ENCODE measurements at places on chromosomes 2 and 18.

GRCh38 chr18:570697-571096 is 9.5 kb upstream of the CETN1 start:
- no peak for DNase-seq

- no peak for DNase-seq
Measured at GRCh38 chr2:215705771-215706361, 270.0 kb upstream of the FN1 start.

- DNase-seq, result no peak
Measured at GRCh38 chr2:241224018-241224850, 35.8 kb downstream of the ANO7 start.

DNA sequence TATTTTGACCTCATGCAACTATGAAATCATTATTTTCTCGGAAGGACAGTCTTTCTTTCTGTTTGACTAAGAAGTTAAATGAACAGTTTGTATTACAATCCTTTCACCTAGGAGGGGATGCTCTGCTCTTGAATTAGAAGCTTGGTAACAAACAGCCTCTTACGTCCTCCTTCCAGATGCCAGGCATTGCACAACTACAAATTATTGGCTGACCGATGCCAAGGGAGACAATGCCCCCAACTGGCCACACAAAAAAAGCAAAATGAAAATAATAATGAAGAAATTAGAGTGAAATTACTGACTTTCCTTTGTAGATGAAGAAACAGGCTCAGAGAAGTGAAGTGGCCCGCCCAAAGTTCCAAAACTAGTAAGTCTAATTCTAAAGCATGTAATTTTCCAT is 177.9 kb downstream of the CYRIA start:
- DNase-seq, result no peak

DNA sequence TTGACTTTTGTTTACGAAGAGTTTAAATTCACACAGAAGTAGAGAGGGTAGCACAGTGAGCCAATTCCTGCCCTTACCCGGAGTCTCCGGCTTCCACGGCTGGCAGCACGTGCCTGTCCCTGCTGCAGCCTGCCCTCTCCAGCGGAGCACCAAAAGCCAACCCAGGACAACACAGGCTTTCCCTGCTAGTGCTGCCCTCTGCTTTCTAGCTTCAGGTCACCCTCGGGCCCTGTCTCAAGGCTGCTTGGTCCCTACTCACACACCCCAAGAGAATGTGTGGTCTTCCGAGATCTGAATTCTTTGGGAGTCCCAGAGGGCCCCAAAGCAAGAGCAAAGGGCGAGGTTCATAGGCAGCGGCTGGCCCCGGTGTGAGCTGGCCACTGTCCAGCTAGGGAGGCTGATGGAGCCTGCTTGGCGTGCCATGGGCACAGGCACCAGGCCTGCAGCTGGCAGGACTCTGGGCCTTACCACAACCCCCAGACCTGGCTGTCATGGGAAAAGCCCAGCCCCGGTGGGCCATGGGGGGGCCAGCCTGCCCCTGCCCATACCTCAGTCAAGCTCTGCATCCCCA is 7.0 kb upstream of the HS6ST1 start:
- no peak for DNase-seq

GRCh38 chr2:15638720-15639119 is 47.1 kb downstream of the DDX1 start:
- DNase-seq, result no peak

GRCh38 chr2:174492963-174493431 is 6.2 kb upstream of the GPR155 start:
- DNase-seq, result no peak

- no peak for DNase-seq
Measured at GRCh38 chr2:206424134-206424533, 19.2 kb upstream of the ADAM23 start.

DNA sequence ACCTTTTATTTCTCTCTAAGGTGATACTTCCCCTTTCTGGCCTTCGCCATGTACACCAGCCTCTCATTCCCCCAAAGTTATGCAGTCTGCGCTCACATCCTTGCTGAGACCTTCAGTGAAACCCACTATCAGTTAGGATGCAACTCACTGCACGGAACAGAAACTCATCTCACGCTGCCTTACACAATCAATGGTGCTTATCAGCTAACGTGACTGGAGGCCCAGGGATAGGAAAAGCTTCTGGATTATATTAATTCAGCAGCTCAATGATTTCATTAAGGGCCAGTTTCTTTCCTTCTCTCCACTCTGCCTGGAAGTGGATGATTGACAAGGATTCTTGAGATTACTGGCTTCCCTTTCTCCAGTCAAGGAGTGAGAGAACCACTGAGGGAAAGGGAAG is 44.8 kb downstream of the CDH2 start:
- DNase-seq, result no peak

DNA sequence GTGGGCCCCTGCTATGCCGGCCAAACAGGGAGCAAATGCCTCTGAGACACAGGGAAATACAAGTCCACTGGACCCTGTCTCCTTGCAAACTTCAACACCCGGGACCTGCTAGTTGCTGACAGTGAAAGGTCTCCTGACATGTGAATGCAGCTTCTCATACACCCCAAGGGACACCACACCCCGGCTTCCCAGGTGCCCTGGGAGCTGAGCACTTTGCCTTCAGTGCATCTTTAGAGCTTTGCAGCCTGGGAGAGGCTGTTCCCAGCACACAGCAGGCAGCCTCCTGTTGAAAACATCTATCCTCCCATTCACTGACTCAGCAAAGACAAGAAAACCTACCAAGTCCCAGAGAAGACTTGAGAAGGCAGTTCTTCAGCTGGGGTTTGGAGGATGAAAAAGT is 143.4 kb downstream of the COL6A3 start:
- DNase-seq, result no peak

DNA sequence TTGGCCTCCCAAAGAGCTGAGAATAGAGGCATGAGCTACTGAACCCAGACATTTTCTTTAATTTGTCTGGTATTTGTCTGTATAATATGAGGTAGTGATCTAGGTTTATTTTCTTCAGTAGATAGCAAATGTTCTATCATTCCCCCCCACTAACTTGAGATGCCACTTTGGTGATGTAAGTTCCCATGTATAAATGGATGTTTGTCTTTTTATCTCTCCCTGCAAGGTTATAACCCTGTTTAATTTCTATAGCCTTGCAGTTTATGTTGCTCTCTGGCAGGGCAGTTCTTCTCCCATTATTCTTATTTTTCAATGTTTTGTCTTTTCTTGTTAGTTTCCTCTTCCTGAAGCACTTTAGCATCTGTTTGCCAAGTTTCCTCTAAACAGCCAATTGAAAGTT is 39.1 kb upstream of the MAP4K4 start:
- no peak for DNase-seq

GRCh38 chr2:189391201-189391600 is 50.1 kb upstream of the WDR75 start:
- DNase-seq, result no peak

- DNase-seq, result peak; percentile 14
Measured at GRCh38 chr2:179936654-179937053, 70.4 kb downstream of the CWC22 start.

GRCh38 chr18:40235836-40236235 is 1719.2 kb upstream of the PIK3C3 start:
- no peak for DNase-seq

GRCh38 chr2:32652555-32653209 is 24.8 kb downstream of the TTC27 start:
- no peak for DNase-seq

DNA sequence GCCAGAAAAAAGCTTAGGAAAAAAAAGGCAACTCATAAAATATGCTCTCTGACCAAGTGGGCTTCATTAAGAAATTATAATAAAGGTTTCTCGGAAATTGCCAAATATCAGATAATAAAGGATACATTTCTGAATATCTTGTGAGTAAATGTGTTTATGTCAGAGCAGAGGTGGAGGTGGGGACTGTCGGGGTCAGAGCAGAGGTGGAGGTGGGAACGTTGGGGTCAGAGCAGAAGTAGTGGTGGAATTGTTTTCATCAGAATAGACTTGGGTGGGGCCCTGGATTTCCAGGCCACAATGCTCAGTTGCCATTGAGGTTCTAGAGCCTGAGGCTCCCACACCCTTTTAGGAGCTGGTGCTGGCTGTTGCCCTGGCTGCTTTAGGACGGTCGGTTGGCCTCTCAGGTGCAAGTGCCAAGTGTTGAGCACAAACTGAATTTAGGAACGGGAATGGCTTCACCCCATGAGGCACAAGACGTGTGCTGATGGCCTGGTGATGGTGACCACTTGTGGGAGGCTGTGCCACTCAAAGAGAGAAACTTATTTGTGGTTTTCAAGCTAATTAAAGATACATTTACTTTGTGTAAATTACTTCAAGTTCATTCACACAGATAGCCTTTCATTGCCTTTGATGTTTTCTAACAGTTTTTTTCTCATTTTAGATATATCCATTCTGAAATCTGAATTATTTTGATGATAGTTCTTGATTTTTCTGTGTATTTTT is 131.5 kb downstream of the ATP9B start:
- no peak for DNase-seq

DNA sequence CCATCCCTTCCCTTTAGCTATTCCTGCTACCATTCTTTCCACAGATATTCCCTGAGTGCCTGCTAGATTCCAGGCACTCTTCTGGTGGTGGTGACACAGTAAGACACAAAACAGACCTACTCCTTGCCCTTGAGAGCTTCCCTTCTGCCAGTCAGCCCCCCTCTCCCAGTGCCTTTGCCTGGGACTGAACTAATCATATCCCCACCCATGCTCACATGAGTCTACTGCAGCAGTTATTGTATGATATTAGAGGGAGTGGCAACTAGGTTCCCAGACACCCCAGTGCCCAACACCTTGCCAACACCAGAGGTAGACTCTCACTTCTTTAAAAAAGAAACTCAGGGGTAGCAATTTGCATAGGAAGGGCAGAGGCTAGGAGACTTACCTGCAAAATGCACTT is 7.2 kb upstream of the LBH start:
- DNase-seq, result no peak

DNA sequence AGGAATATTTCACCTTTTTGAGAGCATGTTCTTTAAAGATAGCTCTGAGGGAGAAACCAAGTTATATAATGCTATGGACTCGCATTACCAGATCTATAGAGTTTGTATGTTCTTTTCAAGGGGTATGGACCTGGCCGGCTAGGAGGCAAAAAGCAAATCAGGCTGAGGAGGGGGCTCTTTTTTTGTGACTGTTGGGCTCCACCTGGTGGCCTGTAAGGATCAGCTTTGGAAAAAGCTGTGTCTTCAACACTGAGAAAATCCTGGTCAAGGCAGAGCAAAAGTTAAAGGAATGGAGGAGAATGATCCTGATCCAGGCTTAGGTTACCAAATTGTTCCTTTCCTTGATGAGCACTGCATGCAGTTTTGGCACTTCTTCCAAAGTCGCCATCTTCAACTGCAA is 180.5 kb downstream of the DIS3L2 start:
- no peak for DNase-seq

DNA sequence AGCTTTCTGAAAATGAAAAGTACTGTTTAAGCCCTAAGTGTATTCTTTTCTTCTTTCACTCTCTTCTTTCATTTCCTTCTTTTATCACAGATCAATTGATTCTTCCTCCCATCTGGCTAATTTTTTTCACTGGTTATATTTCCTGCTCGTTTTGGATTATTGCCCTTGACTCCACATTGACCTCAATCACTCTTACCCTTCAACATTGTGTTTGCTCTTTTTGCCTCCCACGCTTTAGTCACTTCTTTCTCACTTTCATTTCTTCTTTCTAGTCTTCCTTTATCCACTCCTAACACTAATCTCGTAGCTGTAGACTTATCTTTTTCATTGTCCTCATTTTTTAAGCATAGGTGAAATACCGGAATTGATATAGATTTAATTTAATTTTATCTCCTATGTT is 320.3 kb upstream of the VRK2 start:
- DNase-seq, result no peak

- no peak for DNase-seq
Measured at GRCh38 chr2:214193943-214194342, 216.9 kb upstream of the VWC2L start.

DNA sequence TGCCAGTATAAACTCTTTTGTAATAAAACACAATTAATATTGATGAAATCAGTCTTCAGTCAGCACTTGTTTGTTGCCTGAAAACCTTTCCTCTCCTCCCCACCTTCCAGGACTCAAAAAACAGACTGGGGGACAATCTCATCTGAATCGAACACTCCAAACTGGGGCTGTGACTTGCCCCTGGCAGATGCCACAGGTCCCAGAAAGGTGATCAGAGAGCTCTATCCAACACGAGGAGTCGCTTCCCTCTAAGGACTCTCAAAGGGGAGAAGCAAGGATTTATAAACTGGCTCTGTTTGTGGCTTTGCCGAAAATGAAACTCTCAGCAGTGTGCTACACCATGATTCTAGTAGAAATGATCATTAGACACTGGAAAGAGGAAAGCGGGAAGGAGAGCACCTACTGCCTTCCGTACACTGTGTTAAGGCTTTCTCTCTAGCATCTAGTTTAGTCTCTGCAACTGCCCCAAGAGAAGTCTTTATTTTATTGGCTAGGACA is 199.2 kb downstream of the TGIF1 start:
- no peak for DNase-seq

DNA sequence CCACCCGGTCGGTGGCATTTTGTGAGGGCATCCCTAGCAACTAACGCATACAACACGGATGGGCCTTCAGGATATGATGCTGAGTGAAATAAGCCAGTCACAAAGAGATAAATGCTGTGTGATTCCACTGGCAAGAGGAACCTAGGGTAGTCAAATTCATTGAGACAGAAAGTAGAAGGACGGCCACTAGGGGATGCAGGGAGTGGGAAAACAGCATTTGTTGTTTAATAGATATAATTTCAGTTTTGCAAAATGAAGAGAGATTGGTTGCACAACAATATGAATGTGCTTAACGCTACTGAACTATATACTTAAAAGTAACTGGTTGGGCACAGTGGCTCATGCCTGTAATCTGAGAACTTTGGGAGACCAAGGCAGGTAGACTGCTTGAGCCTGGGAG is 112.9 kb downstream of the AFF3 start:
- DNase-seq, result no peak

DNA sequence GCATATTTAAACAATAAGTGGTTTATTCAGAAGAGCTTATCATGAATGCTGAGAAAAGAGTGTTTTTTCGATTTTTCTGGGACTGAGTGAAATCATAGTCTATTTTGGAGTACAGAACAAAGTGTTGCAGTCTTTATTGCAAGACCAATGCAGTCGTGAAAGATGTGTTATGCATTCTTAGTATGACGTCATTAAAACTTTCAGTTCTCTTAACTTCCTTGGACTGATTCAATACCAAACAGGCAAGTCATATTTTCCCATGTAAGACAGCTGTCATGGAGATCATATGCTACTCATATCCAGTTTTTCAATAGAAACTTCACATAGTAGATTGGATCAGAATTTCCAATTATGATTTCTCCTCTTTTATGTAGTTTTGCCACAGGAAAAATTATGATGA is 92.6 kb downstream of the RIT2 start:
- DNase-seq, result no peak

DNA sequence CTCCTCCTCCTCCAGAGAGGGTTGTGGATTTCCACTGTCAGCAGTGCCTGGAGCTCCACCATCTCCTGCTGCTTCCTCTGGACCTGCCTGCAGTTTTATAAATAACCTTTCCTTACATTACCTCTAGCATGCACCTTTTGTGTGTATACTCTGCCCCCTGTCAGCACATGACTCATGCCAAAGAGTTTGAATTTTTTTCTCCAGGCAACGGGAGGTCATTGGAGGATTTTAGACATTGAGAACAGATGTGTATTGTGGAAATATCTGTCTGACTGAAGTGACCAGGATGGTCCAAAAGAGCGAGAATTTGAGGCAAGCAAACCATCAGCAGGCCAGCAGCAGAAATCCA is 31.7 kb downstream of the IL37 start:
- DNase-seq, result no peak

Data from stimulated activated CD8-positive, alpha-beta memory T cell treated with anti-CD3 and anti-CD28 coated beads, Interleukin-2, amount 100 ng/mL, for 48 hours (primary cell).